ENCODE measurements at places on chromosomes 7 and 10. TPM values are rescaled to one million over a fixed set of nuclear protein-coding genes. Genes with fewer than 3 reads are reported as not detected.

Gene SORCS1
- total RNA-seq: 3.5 TPM

Gene DLX6
- not detected for total RNA-seq

Gene GPR37
- 2.8 TPM for total RNA-seq

Gene ZNF736
- 31.6 TPM for total RNA-seq

Gene MRM2
- 18.7 TPM for total RNA-seq

Gene FANK1
- total RNA-seq: 18.4 TPM

Gene AKR1C8
- not detected for total RNA-seq

Gene ZDHHC4
- total RNA-seq: 79.6 TPM

Gene VAX1
- not detected for total RNA-seq

Gene LRRC17
- 3.2 TPM for total RNA-seq

Gene SPDYE2
- total RNA-seq: 0.23 TPM

Gene SH2B2
- total RNA-seq: 3.3 TPM

Gene CCAR1
- total RNA-seq: 65.0 TPM

Gene DIP2C
- 15.2 TPM for total RNA-seq

Gene PCLO
- 8.3 TPM for total RNA-seq

Gene NANOS1
- total RNA-seq: 0.74 TPM

Gene CALU
- 99.7 TPM for total RNA-seq

Gene AQP1
- total RNA-seq: 655 TPM

Gene ADRA2A
- total RNA-seq: 9.8 TPM

Gene GDF2
- not detected for total RNA-seq

Gene ITPRID1
- total RNA-seq: 0.51 TPM

Gene HTR5A
- total RNA-seq: not detected

Gene FAM171A1
- 23.5 TPM for total RNA-seq

Gene CRYGN
- total RNA-seq: 0.34 TPM

Gene HMX2
- total RNA-seq: not detected

Gene MMD2
- not detected for total RNA-seq

Gene MINPP1
- total RNA-seq: 31.2 TPM

Gene DNMBP
- 31.0 TPM for total RNA-seq

Gene AKR1C4
- not detected for total RNA-seq

Gene CYP3A7
- 0.71 TPM for total RNA-seq

Gene LLCFC1
- total RNA-seq: not detected

Gene PNLIPRP3
- not detected for total RNA-seq

Gene AKR1C2
- total RNA-seq: 56.6 TPM

Gene NKX1-2
- total RNA-seq: not detected

Gene ASAH2
- 3.7 TPM for total RNA-seq

Gene INHBA
- total RNA-seq: 2.8 TPM

Gene POLR1F
- total RNA-seq: 16.4 TPM

Gene ADAM12
- 5.8 TPM for total RNA-seq

Gene CPVL
- total RNA-seq: 18.1 TPM

Gene FKBP9
- 117 TPM for total RNA-seq

Gene NUTM2E
- 0.31 TPM for total RNA-seq

Gene CALML3
- not detected for total RNA-seq

Gene DNAH11
- total RNA-seq: 12.8 TPM

Gene C7orf33
- not detected for total RNA-seq

Gene GOT1
- 14.6 TPM for total RNA-seq

Gene ABCC2
- total RNA-seq: 1.1 TPM

Gene ZNF775
- 4.4 TPM for total RNA-seq

Gene FZD8
- 20.8 TPM for total RNA-seq

Gene TAS2R41
- total RNA-seq: not detected

Gene CYP26C1
- total RNA-seq: not detected

Gene ITIH2
- total RNA-seq: 0.95 TPM

Gene LRRC18
- 4.5 TPM for total RNA-seq

Gene TFR2
- total RNA-seq: 1.7 TPM

Gene PSD
- total RNA-seq: 4.6 TPM

Gene LBX1
- total RNA-seq: not detected

Gene UCMA
- total RNA-seq: not detected

Gene INMT
- 200 TPM for total RNA-seq
